ENCODE measurements at places on chromosomes 2 and 18.
A peak's percentile ranks its signal among the peaks of the same experiment; 100 is the strongest.

DNA sequence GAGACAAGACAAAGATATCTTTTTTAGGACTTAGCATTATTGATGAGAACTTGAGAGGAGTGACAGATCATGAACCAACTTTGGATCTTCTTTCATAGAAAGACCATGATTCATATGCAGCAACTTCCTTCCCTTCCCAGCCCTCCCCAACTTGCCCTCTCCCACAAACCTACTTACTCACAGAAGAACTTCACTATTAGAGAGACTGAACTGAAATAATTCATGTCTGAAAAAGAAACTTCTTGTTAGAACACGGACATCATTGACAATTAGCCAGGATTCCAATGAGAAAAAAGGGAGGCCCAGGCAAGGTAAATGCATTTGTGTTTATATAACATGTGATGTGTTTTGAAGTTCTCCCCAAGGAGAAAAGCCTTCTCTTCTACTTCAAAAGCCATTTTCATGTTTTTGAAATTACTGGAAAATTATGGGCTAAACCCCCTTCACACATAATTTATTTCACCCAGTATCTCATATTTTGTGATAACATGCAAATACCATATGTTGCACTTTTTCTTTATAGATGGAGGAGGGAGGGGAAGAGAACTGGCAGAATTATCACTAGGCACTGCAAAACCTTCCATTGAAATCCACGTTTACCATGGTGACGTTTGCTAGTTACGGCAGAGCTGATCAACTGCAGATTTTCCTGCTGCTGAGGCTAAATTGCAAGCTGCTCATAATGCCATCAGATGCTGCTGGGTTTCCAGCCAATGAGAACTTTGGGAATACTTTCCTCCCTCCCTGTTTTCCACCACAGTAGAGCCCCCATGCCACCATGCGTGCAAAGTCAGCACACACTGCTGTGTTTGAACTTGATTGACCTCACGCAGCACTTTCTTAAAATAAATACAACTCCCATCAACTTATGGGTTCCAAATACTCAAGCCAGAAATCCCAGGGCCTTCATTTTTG, 294.7 kb downstream of the MEIS1 start:
- DNase-seq = peak; percentile 70

- DNase-seq = peak; percentile 46
These were observed 213.7 kb upstream of the RAB6C start for GRCh38 chr2:129765678-129766351.

DNA sequence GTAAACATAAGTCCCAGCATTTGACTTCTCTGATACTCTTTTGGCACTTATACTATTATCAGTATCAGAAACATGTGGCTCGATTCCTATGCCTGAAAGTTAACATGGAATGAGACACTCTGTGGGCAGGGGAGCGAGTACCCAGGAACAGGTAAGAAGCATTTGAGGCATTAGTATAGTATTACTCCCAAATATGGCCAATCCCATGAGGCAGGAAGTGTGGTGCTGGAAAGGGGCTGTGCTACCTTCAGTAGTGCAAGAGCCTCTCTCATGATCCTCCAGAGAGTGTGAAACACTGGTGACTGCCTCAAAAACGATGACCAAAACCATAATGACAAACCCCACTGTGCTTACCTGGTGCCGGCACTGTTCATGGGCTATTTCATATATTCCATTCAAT, 415.1 kb downstream of the SOX11 start:
- DNase-seq = no peak

GRCh38 chr18:47953471-47953931, 23.0 kb upstream of the SMAD2 start:
- DNase-seq = peak; percentile 58

GRCh38 chr2:232230560-232230959, 148.0 kb upstream of the ALPP start:
- DNase-seq = no peak

- no peak for DNase-seq
These were observed 14.9 kb downstream of the RAB6D start for GRCh38 chr2:131349021-131349420.

GRCh38 chr18:70250781-70251180, 38.1 kb upstream of the SOCS6 start:
- no peak for DNase-seq
